ENCODE measurements at places on chromosomes 7 and 10.
A peak's percentile ranks its signal among the peaks of the same experiment; 100 is the strongest.

DNA sequence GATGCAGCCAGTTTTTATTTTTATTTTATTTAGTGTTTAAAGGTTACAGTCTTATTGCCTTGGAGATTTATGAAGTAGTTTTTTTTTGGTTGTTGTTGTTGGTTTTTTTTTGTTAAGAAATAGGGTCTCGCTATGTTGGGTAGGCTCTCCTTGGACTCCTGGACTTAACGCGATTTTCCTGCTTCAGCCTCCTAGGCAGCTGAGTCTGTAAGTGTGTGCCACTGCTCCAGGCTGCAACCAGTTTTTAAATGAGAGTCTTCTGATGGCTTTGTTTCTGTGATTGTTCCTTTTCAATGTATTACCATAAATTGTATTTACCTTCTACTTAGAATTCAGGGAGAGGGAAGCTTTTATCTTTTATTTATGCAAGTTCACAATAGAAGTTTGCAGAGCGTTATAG is 62.8 kb downstream of the BICC1 start:
- DNase-seq = no peak

DNA sequence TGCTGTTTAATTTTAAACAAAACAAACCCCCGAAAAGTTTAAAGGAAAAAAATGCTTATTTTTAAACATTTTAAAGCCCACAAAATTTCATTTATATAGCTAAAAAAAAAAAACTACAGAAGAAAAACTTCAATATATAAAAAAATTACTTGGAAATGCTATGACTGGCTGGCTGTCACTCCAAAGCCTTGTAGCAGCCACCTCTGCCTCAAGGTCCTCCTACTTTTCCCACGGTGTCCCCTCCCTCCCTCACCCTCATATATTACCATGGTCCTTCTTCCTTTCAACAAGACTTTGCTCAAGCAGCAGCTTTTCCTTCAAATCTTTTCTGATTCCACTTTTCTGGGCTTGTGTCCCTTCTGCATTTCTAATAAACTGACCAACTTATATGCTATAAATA is 122.0 kb downstream of the TPK1 start:
- DNase-seq = no peak

- DNase-seq = no peak
Measured at GRCh38 chr7:122454776-122455507, 150.4 kb upstream of the FEZF1 start.

GRCh38 chr10:50480054-50481007 is 143.4 kb downstream of the SGMS1 start:
- no peak for DNase-seq

DNA sequence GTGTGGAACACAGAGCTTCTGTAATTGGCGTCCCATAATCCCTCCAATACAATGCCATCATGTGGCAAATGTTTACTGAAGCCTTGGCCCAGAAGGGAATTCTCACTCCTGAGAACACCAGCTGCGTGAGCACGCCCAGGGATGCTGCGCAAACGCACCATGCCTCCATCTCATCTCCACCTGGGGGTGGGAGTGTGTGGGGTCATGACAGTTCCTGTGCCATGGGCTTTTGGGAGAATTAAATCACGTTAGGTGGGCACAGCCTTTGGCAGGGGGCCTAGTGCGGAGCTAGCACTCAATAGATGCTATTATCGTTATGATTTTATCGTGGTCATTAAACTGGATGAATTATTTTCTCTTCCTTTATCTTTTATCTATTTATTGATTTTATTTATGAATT is 15.8 kb downstream of the WDFY4 start:
- DNase-seq = no peak

- no peak for DNase-seq
Measured at GRCh38 chr10:88259381-88259780, 323.7 kb downstream of the RNLS start.

DNA sequence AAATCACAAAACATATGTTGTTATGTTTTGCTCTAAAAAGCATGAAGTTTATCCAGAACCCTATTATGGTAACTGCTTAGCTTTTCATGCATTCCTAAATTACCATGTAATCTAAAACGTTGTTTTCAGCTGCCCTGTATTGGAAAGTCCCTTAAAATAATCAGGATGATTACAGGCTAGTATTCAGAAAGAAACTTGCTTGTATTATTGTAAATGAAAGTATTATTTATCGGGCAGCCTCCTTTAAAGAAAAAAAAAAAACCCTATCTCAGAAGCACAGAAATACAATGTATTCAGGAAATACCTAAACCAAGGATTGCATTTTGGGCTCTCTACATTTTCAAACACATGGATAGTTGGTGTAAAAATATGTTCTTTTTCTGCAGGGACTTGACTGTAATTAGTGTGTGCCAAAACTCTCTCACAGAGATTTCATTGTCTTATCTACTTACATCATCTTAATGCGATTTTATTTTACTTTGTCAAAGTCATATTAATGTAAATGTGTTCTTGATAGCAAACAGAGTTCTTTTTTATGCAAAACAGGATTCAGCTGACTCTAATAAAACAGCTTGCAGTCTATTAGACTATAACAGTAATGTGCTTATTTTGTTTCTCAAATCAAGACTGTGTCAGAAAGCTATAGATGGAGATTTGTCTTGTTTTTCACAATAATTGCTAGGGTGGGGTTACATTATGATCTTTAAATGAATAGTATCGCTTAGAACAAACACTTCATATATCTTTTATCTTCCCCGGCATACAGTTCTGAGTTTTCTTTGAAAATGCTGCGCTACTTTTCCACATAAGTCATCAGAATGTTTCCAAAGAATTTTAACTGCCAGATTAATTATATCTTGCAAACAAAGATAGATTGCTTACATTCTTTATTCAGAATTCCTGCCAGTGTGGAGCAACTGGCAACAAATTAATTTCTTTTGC is 65.3 kb upstream of the ARID5B start:
- DNase-seq = peak; percentile 30

Measured in right kidney (tissue), 9 donors.